ENCODE measurements at places on chromosomes 4 and X.

GRCh38 chrX:56600141-56600540 lies 36.7 kb downstream of the UBQLN2 start:
- DNase-seq, result no peak

DNA sequence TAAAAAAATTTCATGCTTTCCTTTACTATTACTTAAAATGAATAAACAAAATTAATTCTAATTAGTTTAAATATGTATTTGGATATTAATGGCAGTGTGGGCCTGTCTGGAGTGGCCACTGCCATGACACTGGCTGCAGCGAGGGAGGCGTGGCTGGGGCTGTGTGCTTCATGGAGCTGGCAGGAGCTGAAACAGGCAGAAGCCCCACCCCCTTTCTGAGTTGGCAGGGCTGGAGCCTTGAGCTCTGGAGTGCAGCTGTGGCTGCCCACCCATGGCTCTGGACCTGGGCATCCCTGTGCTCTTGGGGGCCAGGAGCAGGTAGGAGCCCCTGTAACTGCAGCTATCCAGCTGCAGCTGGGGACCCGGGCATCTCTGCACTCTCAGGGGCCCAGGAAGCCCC lies 8.2 kb upstream of the HSD17B11 start:
- DNase-seq, result no peak

DNA sequence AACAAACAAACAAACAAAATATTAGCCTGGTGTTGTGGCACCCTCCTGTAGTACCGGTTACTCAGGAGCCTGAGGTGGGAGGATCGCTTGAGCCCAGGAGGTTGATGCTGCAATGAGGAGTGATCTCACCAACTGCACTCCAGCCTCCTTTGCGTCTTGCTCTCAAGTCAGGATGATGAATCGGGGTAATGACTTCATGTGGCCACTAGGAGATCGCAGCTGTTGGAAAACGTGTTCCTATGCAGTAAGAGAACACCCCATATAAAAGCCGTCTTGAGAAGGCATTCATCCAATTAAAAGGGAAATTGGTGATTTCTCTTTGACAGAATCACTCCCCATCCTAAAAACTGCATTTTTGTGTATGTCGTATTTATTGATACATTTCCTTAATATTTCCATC lies 6.9 kb downstream of the CCNB3 start:
- DNase-seq, result no peak

DNA sequence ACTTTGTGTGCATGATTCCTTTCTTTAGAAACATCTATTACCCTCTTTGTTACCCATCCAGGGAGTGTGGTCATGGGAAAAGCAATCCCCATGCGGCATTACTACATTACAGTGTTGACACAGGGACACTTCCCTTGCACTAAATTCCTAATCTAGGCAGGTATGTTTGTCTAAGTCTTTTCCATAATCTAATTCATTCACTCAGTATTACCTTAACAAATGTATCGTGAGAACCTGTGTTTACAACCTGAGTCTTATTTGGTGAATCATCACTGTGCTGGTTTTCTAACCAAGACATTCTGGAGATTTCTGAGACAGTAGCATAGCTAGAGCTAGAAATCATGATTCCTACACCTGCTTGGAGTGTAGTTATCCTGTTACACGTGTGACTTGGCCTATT lies 326.8 kb downstream of the BMPR1B start:
- no peak for DNase-seq

DNA sequence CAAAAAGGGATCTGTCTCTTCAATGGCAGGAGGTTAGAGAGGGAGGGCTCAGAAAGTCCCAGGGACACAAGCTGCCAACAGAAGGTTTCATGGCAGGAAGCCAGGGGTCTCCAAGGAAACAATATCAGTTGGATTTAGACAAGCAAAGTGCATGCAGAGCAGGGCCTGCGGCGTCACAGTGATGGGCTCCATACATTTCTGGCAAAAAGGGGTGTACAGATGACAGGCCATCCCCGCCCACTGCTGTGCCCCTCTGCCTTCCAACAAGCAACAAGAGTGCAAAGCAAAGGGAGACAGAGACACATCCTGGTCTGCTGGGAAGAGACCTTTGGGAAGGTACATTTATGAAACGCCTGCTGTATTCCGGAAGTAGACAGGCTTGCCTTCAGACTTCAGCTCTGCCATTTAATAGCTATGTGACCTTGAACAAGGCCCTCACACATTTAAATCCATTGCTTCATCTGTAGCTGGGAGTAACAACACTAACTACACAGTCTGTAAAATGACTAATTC lies 121.2 kb downstream of the AFAP1 start:
- no peak for DNase-seq

Data from stimulated activated CD4-positive, alpha-beta T cell treated with anti-CD3 and anti-CD28 coated beads, Interleukin-2, amount 100 ng/mL, for 48 hours (primary cell).